Right lobe of liver (tissue), 6 donors: ENCODE measurements at places on chromosomes 11 and 22. TPM values are rescaled to one million over a fixed set of nuclear protein-coding genes. Genes with fewer than 3 reads are reported as not detected.

- no peak overlapping the region for H3K4me3 ChIP-seq
- no peaks in the 10 kb centered on the region for H3K27me3 ChIP-seq
- DNase-seq, result no peak
- no peak overlapping the region for H3K27ac ChIP-seq
- H3K36me3 ChIP-seq, result peaks cover 21% of the 10 kb centered on the region
Measured at GRCh38 chr22:46794067-46794466, 31.6 kb downstream of the TBC1D22A start.

The DNAJB7 gene
- total RNA-seq, result not detected

The TESMIN gene
- total RNA-seq, result 0.69 TPM

DNA sequence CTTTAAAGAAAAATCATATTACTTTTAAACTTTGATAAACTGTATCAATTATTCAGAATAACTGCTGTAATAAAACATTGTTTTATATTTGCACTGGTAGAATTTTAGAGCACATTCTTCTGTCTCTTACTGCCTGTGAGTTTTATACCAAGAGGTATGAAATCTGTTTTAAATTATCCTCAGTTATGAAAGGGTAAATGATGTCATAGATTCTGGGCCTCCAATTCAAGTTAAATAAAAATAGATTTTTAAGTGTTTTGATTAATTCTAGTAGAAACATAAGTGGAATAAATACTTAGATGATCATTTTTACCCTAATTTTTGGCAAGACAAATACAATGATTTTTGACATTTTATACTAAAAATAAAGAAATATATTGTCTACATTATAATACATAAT, 93.0 kb downstream of the GUCY1A2 start:
- H3K27me3 ChIP-seq, result no peaks in the 10 kb centered on the region
- H3K4me1 ChIP-seq, result no peaks in the 10 kb centered on the region
- no peak overlapping the region for H3K4me3 ChIP-seq
- H3K36me3 ChIP-seq, result no peaks in the 10 kb centered on the region

GRCh38 chr11:17735818-17736578, 1.4 kb downstream of the KCNC1 start:
- H3K4me3 ChIP-seq, result no peak overlapping the region
- H3K27me3 ChIP-seq, result no peaks in the 10 kb centered on the region
- no peak overlapping the region for H3K27ac ChIP-seq
- DNase-seq, result no peak
- peaks cover 15% of the 10 kb centered on the region for H3K4me1 ChIP-seq

The SPDYC gene
- 1.1 TPM for total RNA-seq

DNA sequence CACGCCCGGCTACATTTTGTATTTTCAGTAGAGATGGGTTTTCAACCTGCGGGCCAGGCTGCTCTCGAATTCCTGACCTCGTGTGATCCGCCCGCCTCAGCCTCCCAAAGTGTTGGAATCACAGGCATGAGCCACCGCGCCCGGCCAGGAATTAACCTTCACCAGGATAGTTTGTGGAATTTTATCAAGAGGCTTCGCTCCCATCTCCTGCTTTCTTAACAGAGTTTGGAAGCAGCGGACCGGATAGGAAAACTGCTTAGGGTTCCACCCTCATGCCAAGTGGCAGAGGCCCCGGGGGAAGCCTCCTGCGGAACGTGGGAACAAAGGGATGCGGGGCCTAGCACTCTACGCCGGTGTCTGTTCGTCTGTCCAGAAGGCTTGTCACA, 229.9 kb downstream of the ST3GAL4 start:
- no peaks in the 10 kb centered on the region for H3K27me3 ChIP-seq
- no peak for DNase-seq
- H3K4me3 ChIP-seq, result no peak overlapping the region
- no peaks in the 10 kb centered on the region for H3K36me3 ChIP-seq
- no peaks in the 10 kb centered on the region for H3K4me1 ChIP-seq

GRCh38 chr22:44075670-44076069, 51.6 kb downstream of the PARVB start:
- H3K27ac ChIP-seq, result no peak overlapping the region
- H3K27me3 ChIP-seq, result no peaks in the 10 kb centered on the region
- DNase-seq, result no peak
- H3K4me3 ChIP-seq, result no peak overlapping the region
- no peaks in the 10 kb centered on the region for H3K36me3 ChIP-seq

DNA sequence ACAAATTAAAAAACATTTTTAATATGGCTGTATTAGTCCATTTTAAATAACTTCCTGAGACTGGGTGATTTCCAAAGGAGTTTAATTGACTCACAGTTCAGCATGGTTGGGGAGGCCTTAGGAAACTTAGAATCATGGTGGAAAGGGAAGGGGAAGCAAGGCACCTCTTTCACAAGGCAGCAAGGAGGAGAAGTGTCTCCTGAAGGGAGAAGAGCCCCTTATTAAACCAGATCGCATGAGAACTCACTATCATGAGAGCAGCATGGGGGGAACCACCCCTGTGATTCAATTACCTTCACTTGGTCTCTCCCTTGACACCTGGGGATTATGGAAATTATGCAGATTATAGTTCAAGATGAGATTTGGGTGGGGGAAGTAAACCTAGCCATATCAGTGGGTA, 488.6 kb downstream of the ETS1 start:
- H3K4me3 ChIP-seq, result no peak overlapping the region
- DNase-seq, result no peak
- no peaks in the 10 kb centered on the region for H3K4me1 ChIP-seq
- no peaks in the 10 kb centered on the region for H3K36me3 ChIP-seq
- H3K27me3 ChIP-seq, result no peaks in the 10 kb centered on the region

DNA sequence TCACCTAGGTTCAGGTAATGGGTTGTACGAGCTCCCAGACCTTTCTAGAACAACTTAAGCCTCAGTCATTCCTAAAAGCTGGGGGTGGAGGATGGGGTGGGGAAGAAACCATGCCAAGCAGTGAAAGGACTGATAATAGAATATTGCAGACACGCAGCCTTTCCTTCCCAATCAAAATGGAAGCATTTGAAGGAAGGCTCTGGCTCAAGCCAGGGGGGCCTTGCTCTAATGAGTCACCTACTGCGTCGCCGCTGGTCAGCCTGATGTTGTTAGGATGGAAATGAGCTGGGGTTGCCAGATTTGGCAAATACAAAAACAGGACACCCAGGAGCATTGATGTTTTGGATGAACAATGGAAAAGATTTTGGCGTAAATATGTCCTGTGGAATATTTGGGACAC, 6.2 kb downstream of the SYT12 start:
- DNase-seq, result no peak
- H3K4me1 ChIP-seq, result peaks cover 24% of the 10 kb centered on the region
- H3K27ac ChIP-seq, result no peak overlapping the region
- H3K36me3 ChIP-seq, result no peaks in the 10 kb centered on the region
- H3K4me3 ChIP-seq, result no peak overlapping the region

DNA sequence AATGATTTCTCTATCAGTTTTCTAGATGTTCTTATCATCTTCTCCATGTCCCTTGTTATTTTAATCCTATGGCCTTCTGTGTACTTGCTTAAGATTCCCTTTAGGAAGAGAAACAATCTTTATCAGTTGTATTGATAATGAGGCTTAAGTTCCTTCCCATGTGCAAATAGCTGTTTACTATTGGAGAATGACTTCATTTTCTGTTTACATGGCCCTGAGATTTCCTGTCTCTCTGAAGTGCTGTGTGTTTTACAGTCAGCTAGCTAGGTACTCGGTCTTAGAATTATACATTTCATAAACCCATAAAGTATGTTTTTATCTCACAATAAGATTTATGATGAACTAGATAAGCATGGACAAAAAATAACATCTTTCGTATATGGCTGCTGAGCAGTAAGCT, 67.5 kb upstream of the CCDC179 start:
- H3K4me1 ChIP-seq, result no peaks in the 10 kb centered on the region
- DNase-seq, result no peak
- no peaks in the 10 kb centered on the region for H3K27me3 ChIP-seq
- H3K27ac ChIP-seq, result no peak overlapping the region
- H3K4me3 ChIP-seq, result no peak overlapping the region
- no peaks in the 10 kb centered on the region for H3K36me3 ChIP-seq

The PSMD13 gene
- 46.1 TPM for total RNA-seq

DNA sequence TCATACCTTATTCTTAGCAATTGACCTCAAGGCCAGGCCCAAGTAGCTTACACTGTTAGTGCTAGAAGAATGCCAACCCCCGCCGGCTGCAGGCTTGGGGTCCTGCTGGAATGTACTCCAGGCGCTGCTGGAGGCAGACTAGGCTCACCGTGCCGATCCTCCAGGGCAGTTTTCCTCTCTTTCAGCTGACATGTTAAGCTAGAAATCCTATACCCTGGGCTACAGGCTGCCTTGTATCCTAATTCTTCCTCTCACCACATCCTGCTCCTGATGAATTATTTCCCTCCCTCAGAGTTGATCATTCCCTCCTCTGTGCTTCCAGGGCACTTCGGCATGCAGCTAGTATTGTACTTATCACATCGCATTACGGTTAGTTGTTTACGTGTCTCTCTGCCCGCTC, 3.4 kb downstream of the SPTBN2 start:
- no peak for DNase-seq
- peak overlapping the region; percentile 67 for H3K4me3 ChIP-seq
- no peak overlapping the region for H3K27ac ChIP-seq
- H3K4me1 ChIP-seq, result no peaks in the 10 kb centered on the region

The PACSIN3 gene
- 19.3 TPM for total RNA-seq

The FAM180B gene
- total RNA-seq, result not detected

- no peak overlapping the region for H3K27ac ChIP-seq
- peaks cover 10% of the 10 kb centered on the region for H3K4me1 ChIP-seq
- DNase-seq, result no peak
- no peak overlapping the region for H3K4me3 ChIP-seq
Measured at GRCh38 chr11:128904303-128904655, 13.1 kb downstream of the KCNJ5 start.

The MRE11 gene
- 5.6 TPM for total RNA-seq

- no peaks in the 10 kb centered on the region for H3K36me3 ChIP-seq
Measured at GRCh38 chr11:34809191-34810106, 106.7 kb downstream of the APIP start.

DNA sequence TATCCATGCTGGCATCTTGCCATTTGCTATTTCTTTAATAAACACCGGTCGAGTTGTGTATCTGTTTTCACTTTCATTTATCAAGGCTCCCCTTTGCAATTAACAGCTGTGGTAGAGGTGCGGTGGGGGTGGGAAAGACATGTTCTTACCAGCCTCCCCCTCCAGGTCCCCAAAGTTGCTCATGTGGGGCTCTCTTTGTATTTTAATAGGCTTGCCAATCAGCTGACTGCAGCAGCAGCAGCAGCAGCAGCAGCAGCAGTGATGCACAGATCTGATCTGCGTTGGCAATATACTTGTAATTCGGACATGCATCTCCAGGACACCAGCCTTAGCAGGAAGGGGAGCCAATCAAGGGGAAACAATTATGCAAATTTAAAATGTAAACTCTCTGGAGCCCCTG, 40.3 kb upstream of the E2F8 start:
- H3K27me3 ChIP-seq, result no peaks in the 10 kb centered on the region
- no peaks in the 10 kb centered on the region for H3K4me1 ChIP-seq
- no peak overlapping the region for H3K27ac ChIP-seq
- H3K36me3 ChIP-seq, result no peaks in the 10 kb centered on the region
- H3K4me3 ChIP-seq, result no peak overlapping the region
- no peak for DNase-seq

GRCh38 chr11:27518518-27518917, 11.9 kb upstream of the LIN7C start:
- H3K4me3 ChIP-seq, result no peak overlapping the region
- no peak for DNase-seq
- no peaks in the 10 kb centered on the region for H3K27me3 ChIP-seq
- no peaks in the 10 kb centered on the region for H3K4me1 ChIP-seq
- no peak overlapping the region for H3K27ac ChIP-seq
